ENCODE measurements at places on chromosomes 6 and 20. TPM values are rescaled to one million over a fixed set of nuclear protein-coding genes. Genes with fewer than 3 reads are reported as not detected.

DNA sequence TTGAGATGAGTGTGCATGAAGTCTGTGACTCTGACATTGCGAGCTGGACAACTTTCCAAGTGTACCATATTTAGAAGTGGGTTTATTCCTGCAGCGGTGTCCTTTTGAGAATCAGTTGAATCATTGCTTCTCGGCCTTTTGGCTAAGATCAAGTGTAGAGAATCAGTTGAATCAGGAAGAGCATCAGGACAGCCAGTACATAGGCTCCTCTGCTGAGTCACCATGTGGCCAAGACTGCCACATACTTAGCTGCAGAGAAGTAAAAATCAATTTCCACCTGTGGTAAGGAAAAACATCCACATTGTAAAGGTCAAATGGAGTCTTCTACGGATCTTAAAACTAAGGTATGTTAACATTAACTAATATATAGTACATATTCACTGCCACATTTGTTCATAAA lies 428.4 kb upstream of the MARCKS start:
- no peak for DNase-seq

DNA sequence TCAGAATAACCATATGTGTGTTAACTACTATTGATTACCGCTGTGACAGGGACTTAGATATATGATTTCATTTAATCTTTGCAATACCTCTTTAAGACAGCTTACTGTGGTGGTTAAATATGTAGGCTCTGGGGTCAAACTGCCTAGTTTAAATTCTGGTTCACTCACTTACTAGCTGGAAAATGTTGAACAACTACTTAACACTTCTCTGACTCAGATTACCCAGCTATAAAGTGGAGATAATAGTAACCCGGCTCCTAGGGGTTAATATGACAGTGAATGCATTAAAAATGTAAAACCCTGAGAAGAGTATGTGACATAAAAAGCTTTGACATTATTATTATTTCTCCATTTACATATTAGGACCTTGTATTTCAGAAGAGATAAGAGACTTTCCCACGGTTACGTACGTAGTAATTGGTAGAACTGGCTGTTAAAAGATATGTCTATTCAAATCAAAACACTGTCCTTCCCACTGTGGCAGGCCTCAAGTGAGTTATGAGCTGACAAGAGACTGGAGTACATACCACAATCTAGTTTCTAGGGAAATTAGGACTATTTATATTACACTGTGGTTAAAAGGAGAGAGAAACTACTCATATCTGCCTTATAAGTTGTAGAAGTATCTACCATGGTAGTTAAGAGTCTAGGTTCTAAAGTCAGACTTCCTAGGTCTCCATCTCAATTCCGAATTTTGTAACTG lies 4.4 kb upstream of the PLCB1 start:
- no peak for DNase-seq

GRCh38 chr20:59404749-59405148 lies 104.3 kb downstream of the EDN3 start:
- no peak for DNase-seq

GRCh38 chr6:125421836-125422235 lies 120.1 kb upstream of the HDDC2 start:
- DNase-seq, result no peak

DNA sequence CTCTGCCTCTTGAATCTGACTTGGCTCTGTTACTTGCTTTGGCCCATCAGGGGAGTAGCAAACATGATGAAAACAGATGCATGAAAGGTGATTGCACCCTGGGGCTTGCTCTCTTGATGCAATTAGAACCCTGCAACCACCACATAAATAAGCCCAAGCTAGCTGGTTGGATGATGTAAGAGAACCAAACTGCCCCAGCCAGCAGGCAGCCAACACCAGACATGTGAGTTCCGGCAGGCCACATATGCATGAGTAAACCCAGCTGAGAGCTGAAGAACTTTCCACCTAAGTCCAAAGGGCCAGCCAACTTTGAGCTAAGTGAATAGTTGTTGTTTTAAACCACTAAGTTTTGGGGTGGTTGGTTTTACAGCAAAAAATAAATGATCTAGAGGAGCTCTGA lies 268.4 kb downstream of the FARS2 start:
- DNase-seq, result no peak

DNA sequence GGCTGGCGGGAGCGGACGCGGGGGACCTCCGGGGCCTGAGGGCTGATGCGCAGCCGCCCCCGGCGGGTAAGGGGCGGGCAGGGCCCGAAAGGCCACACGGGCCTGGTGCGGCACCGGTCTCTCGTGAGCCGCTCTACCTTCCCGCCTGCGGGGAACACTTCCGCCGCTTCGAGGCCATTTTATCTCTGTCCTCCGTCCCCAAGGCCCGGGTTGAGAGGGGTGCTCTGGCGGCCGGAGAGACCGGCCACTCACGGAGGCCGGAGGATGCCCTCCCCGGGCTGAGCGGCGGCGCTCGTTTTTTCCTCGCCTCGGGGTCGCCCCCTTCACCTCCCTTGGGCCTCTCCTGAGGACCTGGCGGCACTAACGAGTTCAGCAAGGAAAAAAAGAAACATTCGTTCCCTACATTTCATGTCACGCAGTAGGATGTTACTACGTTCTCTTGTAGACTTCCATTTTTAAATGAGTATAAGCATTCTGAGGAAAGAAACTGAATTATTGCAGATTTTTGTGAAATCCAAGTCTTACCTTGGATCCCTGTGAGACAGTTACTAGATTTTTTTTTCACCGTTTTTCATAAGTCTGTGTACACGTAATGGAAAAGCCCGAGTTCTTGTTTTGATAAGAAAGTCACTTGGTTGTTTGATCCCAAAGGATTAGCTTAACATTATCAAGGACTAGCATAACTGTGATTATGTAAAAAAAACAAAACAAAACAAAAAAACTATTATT lies 575 bp downstream of the WTAP start:
- DNase-seq, result no peak

GRCh38 chr6:11096109-11096508 lies 2.5 kb downstream of the SMIM13 start:
- DNase-seq, result no peak

DNA sequence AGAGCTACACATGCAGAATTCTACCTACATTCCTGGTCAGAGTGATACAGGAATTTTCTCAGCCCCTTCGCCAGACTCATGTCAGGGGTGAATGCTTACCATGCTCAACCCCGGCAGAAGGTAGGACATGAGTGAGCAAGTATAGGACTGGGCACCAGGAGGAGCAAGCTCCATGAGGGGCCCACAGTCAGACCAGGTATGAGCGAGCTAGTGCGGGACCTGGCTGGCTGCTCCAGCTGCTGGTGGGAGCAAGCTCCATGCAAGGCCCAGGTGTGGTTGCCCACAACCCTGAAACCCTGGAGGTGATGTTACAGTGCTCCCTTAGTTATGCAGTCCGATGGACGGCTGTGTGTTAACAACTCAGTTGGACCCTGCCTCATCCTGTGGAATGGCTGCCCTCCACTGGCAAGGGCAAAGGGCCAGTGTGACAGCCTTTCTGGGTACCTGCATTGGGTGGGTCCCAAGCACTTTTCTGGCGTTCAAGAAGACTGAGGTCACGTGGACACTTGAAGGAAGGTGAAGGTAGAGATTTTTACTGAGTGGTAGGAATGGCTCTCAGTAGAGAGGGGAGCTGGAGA lies 503.5 kb upstream of the CITED2 start:
- DNase-seq, result no peak

GRCh38 chr20:18004384-18005031 lies 35.7 kb downstream of the MGME1 start:
- no peak for DNase-seq

DNA sequence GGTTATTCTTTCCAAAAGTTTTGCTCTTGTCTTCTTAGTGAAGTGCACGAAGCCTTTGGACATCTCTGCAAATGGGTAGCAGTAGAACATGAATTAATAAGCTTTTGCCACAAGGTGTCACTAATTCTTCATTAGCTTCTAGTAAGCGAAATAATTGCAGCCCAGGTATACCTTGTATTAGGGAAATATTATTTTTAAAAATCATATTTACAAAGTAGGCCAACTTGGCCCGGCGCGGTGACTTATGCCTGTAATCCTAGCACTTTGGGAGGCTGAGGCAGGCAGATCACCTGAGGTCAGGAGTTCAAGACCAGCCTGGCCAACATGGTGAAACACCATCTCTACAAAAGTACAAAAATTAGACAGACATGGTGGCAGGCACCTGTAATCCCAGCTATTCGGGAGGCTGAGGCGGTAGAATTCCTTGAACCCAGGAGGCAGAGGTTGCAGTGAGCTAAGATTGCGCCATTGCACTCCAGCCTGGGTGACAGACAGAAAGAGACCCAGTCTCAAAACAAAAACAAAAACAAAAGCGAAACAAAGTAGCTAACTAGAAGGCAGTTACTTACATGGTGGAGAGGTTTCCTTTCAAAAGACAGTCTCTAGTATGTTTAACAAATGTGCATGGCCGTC lies 8.8 kb upstream of the RSPH3 start:
- peak; percentile 78 for DNase-seq

DNA sequence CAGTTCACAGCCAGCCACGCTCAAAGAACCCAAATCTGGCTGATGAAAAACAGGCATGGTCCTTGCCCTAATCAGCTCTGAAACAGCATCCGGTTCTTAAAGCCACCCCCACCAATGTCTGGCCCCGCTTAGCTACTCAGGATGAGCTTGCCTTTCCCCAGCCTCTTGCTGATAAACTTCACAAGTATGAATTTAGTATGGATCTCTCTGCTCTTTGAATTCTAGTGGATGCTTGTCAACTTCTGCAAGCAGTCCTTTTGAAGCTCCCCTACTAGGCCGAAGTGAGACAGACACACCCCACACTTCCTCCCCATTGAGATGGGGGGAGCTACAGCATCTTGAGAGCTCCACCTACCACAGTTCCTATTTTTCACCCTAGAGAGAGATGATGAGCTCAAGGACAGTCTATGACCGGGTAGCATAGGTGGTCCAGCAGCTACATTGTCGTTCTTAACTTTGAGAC lies 36.7 kb downstream of the EBF4 start:
- DNase-seq, result peak; percentile 76

The DDO gene
- not detected for total RNA-seq

The GRM1 gene
- total RNA-seq, result not detected

The IER3 gene
- total RNA-seq, result 9.7 TPM

The PSMF1 gene
- total RNA-seq, result 86.4 TPM
